Adrenal gland (tissue), 19 donors: ENCODE measurements at places on chromosomes 3 and 15.

- DNase-seq = peak; percentile 7
Measured at GRCh38 chr3:46668591-46668990, 24.9 kb downstream of the ALS2CL start.

GRCh38 chr15:39415634-39416033 is 165.2 kb upstream of the THBS1 start:
- no peak for DNase-seq

- DNase-seq = no peak
Measured at GRCh38 chr15:101250341-101250831, 1.5 kb downstream of the CHSY1 start.

DNA sequence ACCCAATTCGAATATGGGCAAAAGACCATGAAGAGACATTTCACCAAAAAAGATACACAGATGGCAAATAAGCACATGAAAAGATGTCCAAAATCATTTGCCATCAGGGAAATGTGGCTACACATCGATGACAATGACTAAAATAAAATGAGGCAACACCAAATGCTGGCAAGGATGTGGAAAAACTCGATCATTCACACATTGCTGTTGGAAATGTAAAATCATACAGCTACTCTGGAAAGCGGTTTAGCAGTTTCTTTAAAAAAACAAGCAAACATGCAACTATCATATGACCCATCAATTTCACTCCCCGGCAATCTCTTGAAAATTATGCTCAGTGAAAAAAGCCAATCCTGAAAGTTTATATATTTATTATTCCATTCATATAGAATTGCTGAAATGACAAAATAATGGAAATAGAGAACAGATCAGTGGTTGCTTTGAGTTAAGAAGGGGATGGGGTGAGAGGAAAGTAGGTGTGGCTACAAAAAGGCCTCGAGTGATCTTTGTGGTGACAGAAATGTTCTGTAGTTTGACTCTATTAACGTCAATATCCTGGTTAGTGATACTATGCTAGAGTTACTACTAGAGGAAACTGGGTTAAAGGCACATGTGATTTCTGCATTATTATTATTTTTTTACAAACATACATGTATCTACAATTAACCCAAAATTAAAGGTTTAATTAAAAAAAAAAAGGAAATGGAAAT is 45.0 kb downstream of the DLG1 start:
- no peak for DNase-seq

DNA sequence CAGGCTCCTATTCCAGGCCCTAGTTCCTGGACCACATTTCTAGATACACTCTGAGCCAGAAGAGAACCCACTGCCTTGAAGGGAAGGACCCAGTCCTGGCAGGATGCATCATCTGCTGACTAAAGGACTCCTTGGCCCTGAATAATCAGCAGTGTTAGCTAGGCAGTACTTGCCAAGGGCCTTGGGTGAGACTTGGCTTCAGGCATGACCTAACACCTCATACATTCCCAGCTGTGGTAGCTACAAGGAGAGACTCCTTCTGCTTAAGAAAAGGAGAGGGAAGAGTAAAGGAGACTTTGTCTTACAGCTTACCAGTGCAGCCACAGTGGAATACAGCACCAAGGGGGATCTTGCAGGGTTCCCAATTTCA is 26.4 kb downstream of the PEAK1 start:
- DNase-seq = no peak

DNA sequence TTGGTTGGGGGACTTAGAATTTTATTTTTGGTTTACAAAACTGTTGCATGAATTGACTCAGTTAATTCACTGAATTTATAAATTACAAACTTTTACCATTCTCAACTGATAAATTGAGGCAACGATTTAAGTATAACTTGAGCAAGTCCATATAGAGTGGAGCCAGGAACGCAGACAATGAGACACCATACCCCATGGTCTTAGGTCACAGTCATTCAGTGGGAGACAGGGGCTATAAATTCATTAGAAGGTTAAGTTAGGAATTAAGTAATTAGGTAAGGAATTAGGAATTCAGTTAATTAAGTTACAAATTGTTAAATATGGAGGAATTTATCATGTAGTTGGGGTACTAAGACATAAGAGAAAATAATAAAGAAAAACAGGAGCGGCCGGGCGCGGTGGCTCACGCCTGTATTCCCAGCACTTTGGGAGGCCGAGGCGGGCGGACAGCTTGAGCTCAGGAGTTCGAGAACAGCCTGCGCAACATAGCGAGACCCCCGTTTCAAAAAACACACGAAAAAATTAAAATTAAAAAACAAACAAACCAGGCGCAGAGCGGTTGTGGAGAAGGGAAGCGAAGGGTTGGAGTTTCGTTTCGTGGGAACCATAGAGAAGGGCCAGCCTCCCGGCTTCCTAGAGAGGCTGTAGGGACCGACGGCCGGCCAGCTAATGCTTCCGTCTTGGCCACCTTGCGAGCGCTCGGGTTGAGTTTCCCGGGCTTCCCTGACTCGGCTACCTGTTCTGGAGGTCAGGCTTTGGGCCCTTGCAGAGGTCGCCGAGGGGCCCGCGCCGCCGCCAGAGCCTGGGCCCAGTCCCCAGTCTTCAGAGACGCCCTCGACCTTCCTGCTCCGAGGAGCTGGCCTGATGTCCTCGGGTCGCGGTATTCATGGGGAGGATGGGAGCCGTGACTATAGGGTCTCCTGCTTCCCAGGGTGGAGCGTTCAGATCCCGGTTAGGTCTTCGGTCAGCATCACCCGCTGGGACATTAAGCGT is at the start of gene ZNF619:
TSS of gene ZNF619 (plus strand) at position 645 of the 993 bp plus-strand sequence. CDS start 858 bp downstream, outside the sequence.
- DNase-seq = peak; percentile 74

DNA sequence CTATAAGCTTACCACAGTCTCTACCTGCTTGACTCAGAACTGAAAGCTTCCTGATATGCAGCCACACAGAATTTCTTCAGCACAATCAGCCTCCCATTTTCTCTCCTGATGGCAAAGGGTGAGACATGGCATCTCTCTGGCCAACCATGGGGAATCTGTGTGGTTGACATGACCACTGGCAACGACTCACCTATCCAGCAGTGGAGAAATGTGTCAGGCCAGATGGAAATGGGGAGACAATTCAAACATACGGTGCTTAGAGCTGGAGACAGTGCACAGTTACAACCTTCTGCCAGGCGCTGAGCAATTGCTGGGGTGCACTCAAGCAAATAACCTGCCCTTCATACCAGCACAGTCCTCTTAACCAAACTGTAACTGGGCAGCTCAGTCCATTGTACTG is 3.6 kb downstream of the ZNF385D start:
- no peak for DNase-seq

DNA sequence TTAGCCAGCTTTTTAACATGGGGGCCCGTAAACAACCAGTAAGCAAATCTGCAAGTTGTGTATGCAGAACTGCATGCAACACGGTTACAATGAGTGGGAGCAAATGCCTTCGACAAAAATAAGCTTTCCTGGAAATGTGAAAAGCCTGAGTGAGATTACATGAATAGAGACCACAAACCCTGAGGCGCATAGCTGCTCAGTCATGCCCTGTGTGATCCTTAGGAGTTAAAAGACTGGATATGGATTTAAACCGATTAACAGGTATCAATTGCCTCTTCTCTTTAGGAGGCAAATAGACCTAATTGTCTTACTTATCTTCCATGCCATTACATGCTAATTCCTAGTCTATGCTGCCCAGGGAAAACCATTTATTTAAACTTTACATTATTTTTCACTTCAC is 810.3 kb downstream of the ROBO1 start:
- DNase-seq = no peak

GRCh38 chr3:23915537-23916108 is 1.2 kb downstream of the NKIRAS1 start:
- no peak for DNase-seq

GRCh38 chr3:38773528-38773927 is 42.5 kb downstream of the SCN10A start:
- DNase-seq = no peak

GRCh38 chr15:75227663-75228280 is 26.1 kb downstream of the C15orf39 start:
- no peak for DNase-seq

DNA sequence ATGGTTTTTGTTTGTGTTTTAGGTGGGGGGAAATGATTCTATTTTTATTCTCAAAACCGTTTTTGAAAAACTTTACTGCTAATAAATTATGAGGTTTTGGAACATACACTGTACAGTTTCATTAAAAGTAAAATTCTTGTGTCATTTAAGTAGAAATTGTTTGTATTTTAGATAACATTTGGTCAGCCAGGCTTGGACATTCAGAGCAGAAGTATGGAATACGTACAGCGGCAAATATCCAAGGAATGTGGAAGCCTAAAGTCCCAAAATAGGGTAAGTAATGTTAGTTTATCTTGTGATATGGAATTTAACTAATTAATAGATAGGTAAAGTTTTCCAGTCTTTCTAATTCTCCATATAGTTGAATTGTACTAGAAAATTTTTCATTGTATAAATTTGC is 96.6 kb downstream of the SPRED1 start:
- no peak for DNase-seq

DNA sequence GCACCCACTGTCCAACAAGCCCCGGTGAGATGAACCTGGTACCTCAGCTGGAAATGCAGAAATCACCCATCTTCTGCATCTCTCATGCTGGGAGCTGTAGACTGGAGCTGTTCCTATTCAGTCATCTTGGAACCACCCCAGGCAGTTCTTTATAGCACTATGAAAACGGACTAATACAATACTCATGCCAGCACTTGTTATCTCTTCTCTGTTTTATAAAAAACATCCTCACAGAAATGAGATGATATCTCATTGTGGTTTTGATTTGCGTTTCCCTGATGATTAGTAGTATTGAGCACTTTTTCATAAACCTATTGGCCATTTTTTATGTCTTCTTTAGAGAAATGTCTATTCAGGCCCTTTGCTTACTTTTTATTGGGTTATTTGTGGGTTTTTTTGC is 156.2 kb upstream of the ARPP21 start:
- no peak for DNase-seq

DNA sequence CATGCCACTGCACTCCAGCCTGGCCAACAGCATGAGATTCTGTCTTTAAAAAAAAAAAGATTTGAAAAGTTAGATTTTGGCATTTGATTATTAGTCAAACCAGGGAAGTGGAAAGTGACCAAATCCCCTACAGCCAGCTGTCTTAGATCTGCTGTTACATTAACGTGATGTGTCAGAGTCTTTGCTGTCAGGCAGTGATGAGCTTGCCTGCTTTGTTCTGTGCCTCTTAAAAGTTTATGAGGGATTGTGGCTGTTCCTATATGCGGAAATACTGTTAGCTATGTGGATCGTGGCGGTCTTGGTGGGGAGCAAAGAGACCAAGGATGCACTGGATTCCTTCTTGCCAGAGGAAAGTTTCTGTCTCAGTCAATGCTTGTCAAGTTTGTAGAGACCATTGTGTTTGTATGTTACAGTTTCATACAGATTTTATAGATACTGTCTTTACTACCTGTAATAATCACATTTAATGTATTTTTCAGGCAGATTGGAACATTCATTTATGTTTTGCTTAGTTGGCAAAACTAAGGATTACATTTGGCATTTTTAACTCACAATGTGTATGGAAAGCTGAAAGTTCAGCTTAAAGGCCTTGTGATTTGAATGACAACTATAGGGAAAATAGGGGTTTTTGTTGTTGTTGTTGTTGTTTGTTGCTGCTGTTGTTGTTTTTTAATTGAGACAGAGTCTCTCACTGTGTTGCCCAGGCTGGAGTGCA is 137.4 kb downstream of the VPS8 start:
- no peak for DNase-seq

- DNase-seq = no peak
Measured at GRCh38 chr3:159030886-159031679, 229.2 kb downstream of the MFSD1 start.

DNA sequence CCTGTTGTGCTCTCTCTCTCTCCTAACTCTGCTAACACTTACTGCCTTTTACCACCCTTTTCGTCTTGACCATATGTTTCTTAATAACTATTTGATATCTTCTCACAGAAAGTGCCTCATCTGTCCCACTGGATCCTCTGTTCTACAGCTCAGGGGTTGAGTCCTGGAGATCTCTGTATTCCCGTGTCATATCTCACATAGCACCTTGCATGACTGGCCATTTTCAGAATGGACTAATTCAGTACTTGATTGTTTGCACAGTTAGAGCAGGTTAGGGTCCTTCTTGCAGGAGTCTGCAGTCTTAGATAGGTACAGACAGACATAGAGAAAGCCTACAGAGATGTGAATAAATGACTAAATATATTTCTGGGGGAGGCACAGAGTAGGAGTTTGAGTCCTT is 20.9 kb downstream of the HACD3 start:
- no peak for DNase-seq

DNA sequence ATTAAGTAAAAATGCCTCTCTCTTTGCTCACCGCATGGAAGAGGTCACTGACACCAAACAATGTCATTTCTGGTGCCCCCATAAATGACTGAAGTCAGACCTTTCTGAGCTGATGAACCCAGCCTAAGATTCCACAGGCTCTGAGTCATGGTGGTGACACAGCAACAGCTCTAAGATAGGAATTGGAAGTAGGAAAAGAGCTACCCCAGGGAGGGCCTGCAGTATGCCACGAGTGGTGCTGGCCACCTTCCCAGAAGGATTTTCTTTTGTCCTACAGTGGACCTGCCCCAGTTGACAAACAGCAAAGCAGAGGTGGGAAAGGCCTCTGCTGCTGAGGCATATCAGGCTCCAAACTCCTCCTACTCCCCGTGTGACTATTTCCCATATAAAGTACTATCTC is 208.1 kb downstream of the MINAR1 start:
- DNase-seq = no peak

- no peak for DNase-seq
Measured at GRCh38 chr3:156449710-156450574, 105.0 kb downstream of the SSR3 start.

- peak; percentile 85 for DNase-seq
Measured at GRCh38 chr15:78906316-78906620, 33.6 kb downstream of the MORF4L1 start.

GRCh38 chr3:172616031-172616461 is 92.8 kb upstream of the TNFSF10 start:
- DNase-seq = no peak

- no peak for DNase-seq
Measured at GRCh38 chr3:63918321-63918720, 6.1 kb upstream of the SCAANT1 start.

DNA sequence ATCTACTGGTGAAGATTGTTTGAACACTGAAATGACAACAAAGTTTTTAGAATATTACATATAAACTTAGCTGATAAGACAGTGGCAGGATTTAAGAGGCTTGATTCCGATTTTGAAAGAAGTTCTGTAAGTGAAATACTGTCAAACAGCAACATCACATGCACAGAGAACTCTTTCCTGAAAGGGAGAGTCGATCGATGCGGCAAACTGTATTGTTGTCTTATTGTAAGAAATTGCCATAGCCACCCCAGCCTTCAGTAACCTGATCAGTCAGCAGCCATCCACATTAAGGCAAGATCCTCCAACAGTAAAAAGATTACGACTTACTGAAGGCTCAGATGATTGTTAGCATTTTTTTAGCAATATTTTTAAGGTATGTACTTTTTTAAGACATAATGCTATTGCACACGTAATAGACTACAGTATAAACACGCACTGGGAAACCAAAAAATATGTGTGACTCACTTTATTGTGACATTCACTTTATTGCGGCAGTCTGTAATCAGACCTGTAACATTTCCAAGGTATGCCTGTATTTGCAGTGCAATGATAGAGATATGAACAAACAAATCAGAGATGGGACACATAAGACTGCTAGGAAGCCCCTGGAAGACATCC is 225.6 kb upstream of the UBE2E1 start:
- no peak for DNase-seq
